AG09319 (cell line): ENCODE measurements at places on chromosomes 6 and 20.

DNA sequence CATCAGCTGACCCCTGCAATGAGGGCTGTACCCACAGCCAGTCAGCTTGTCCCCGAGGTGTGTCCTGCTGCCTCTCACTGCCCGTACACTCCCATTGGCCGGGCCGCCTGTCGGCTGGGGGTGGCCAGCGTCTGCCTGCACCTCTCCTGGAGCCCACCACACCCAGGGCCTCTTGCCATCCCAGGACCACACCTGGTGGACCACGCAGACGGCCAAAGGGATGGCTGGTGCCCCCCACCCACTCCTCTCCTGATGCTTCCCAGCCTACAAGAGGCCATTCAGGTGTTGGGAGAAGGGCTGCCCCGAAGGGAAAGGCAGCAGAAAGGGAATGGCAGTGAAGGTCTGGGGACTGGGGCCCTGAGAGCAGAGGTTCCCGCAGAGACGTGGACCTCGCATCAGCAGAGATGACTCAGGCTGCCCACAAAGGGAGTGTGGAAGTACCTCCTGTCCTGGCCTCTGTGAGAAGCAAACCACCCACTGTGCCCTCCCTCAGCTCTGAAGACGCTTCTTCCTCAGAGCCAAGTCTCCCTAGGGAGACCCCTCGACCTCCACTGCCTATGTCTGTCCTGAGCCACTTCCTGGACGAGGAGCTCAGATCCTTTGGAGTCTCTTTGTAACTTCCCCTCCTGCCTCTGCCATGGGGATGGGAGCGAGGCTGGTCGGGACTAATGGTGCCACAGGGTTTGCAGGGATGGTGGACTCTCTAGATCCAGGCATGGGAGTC lies 60.9 kb downstream of the PYGB start:
- DNase-seq, result no peak

- DNase-seq, result no peak
Observed at GRCh38 chr6:98039443-98039842, 756.4 kb upstream of the MMS22L start.

DNA sequence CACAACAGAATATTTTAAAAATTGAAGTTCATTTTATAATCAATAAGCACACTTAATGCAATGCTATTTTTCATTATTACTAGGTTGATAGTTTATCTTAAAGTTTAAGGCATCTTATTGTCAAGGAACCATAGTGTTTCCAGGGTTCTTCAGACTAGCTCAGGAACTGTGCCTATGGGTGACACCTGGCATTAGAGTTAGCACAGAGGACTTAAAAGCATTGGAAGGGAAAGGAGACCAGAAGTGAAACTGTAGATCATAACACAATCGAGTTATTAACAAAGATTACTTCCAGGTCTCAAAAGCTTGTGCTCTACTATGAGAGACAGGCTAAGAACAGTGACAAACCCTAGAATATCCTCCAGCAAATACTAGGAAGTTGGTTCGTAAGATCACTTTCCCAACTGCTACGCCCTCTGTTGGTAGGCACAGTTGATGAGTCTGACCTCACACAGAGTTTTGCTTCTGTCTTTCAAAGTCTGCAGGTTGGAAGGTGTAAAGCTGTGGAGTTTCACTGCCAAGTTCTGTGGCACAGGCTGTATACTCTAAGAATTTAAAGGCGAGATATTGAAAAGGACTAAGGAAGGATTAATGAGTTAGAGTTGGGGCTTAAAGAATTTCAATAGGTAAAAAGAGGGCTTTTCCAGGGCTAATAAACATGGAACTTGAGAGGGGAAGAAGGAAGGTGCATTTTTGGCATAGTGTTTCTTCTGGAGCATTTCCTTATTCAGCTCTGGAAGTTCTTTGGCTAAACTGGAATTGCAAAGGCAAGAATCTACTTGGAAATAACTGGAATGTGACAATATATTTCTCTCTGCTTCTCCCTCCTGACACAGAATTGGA lies 531.3 kb upstream of the JAG1 start:
- DNase-seq, result no peak

- peak; percentile 15 for DNase-seq
Observed at GRCh38 chr6:32369660-32370059, 2.0 kb downstream of the TSBP1 start.

GRCh38 chr20:4060856-4061695 lies 45.7 kb upstream of the RNF24 start:
- no peak for DNase-seq

DNA sequence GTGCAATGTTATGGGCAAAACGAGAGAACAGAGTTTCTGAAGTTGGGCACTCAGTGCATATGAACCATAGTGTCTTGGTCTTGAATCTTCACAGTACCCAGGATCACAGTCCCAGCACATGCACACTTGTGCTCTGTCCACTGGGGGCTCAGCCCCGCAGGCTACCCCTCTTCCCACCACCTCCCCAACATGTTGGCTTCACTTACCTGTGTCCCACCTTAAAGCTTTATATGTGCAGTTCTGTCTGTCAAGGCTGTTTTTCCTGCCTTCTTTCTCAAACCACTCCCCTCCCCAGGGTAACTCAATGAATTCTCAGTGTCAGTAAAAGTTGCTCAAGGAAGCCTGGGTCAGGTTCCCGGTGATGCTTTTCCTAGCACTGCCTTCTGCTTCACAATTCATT lies 129.9 kb downstream of the DOK5 start:
- no peak for DNase-seq

DNA sequence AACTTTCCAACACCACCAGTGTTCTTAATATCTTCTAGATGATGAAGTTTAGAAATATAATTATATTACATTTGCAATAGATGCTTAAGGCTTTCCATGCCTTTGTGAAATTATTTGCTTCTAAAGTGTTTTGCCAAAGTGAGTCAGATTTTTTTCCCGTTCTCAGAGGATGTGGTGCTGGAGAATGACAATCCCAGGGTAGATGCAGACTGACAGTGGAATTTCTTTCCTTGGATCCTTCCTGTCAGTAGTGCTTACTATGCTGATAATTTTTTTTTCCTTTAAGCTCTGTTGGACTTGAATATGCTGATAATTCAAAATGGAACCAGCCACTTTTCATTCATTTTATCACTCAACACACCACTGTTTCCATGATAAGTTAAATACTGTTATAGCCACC lies 59.9 kb upstream of the SOX4 start:
- DNase-seq, result no peak

- no peak for DNase-seq
Observed at GRCh38 chr6:157527471-157527907, 146.5 kb downstream of the ZDHHC14 start.
